ENCODE measurements at places on chromosomes 7 and 10.

GRCh38 chr10:106086391-106086790, 1078.1 kb downstream of the SORCS1 start:
- DNase-seq: no peak

- no peak for DNase-seq
Observed at GRCh38 chr7:157434231-157434630, 97.4 kb downstream of the DNAJB6 start.

- no peak for DNase-seq
Observed at GRCh38 chr10:67925449-67926005, 41.1 kb downstream of the SIRT1 start.

DNA sequence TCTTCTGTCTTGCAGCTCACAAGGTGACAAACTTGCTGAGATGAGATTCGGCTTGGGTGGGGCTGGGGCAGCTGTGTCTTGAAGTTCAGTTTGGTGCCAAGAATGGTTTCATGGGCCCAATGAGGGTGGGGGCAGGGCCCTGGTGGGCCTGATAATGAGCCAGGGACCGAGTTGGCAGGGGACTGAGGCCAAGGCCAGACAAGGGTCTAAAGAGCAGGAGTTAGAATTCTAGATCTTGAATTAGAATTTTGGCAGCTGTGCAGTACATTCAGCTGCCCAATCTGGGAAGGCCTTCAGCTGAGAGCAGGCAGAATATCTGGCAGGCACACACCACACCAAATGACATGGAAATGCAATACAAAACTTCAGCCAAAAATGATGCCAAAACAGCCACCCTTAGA, 1.5 kb upstream of the JAZF1 start:
- DNase-seq: no peak

- no peak for DNase-seq
Observed at GRCh38 chr10:33192190-33192589, 142.3 kb downstream of the NRP1 start.

GRCh38 chr7:13093160-13093559, 405.7 kb downstream of the ARL4A start:
- no peak for DNase-seq

GRCh38 chr7:131231381-131232220, 96.1 kb upstream of the MKLN1 start:
- no peak for DNase-seq

- DNase-seq: no peak
Observed at GRCh38 chr7:43479042-43479441, 103.9 kb upstream of the STK17A start.

DNA sequence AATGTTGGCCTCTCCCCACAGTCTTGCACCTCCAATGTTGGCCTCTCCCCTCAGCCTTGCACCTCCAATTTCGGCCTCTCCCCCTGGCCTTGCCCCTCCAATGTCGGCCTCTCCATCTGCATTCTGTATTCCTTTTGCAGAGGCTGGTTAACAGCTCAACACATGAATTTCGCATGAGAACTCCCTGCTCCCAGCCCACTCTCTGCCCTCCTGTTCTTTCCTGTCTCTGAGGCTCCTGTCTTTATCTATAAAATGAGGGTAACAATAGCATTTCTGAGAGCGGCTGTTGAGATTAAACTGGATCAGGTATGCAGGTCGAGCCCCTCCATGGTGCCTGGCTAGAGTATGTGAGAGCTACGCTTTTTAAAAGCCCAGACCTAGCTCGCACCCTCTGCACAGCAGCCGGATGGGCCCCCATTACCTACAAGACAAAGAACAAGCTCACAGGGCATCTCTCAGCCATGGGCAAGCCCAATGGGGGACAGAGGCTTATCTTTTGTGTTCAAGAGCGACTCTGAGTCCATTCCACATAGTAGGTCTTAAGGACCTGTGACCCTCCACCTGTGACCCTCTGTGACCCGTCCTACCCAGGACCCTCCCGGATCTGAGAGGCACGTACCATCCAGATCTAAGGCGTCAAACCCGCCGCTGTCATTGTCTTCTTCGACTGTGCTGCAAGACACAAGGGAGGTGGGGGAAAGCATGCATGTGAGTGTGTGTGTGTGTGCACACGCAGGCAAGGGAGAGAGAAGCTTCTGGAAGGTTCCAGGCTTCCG, 82.2 kb upstream of the GNA12 start:
- no peak for DNase-seq

DNA sequence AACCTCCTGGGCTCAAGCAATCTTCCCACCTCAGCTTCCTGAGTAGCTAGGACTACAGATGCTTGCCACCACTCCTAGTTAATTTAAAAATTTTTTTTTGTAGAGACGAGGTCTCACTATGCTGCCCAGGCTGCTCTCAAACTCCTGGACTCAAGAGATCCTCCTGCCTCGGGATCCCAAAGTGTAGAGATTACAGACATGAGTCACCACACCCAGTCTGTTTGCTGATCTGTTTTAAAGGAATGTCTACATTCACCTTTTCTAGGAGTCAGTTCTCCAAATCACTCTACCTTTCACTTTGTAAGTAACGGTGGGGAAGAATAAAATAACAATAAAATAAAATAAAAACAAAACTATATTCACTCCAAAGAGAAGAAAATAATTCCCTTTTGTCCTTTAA, 86.6 kb upstream of the AGBL3 start:
- DNase-seq: no peak

DNA sequence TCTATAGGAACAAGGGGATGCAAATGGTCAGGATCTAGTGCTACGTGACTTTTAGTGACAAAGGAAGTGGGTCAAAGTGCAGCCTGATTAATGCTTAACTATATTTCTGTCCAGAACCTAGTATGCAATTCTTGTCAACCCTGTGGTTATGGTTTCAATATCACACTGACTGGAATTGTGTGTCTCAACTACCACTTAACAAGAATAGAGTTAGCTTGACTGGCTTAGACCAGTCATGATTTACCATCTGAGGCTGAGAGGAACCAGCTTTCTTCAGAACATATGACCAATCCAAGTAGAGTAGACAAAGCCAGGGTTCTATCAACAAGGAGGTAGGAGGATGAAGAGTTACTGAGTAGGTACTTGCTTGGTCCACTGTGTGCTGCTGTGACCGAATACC, 54.4 kb downstream of the MYPN start:
- DNase-seq: no peak

- DNase-seq: no peak
Observed at GRCh38 chr10:21041763-21042458, 144.8 kb upstream of the NEBL start.

GRCh38 chr7:30997316-30997715, 33.6 kb downstream of the GHRHR start:
- no peak for DNase-seq

DNA sequence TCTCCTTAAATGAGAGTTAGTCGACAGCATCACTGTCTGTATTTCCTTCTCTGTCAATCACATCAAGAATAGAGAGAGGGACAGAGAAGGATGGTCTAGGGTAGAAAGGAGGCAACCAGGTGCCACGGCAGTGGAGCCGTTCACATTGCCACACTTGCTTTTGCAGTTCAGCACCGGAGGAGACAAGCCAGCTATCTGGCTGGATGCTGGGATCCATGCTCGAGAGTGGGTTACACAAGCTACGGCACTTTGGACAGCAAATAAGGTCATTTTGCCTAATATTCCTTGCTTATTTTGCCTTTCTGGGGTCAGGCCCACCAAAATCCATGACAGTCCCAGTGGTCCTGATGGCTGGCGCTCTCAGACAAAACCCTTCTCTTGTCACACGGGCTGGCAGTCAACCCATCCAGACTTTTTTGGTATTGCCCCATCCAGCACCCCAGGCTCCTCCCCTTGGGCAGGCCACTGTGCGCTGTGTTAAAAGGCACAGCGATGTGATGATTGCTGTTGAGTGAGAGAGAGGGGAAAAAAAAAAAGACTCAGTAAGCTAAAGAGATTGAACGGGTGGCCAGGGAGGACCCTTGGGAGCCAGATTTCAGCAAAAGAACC, 8.4 kb downstream of the CPA2 start:
- DNase-seq: no peak

- DNase-seq: no peak
Observed at GRCh38 chr7:157760004-157760730, 423.4 kb downstream of the DNAJB6 start.

GRCh38 chr7:25671111-25671510, 442.8 kb upstream of the NPVF start:
- no peak for DNase-seq

DNA sequence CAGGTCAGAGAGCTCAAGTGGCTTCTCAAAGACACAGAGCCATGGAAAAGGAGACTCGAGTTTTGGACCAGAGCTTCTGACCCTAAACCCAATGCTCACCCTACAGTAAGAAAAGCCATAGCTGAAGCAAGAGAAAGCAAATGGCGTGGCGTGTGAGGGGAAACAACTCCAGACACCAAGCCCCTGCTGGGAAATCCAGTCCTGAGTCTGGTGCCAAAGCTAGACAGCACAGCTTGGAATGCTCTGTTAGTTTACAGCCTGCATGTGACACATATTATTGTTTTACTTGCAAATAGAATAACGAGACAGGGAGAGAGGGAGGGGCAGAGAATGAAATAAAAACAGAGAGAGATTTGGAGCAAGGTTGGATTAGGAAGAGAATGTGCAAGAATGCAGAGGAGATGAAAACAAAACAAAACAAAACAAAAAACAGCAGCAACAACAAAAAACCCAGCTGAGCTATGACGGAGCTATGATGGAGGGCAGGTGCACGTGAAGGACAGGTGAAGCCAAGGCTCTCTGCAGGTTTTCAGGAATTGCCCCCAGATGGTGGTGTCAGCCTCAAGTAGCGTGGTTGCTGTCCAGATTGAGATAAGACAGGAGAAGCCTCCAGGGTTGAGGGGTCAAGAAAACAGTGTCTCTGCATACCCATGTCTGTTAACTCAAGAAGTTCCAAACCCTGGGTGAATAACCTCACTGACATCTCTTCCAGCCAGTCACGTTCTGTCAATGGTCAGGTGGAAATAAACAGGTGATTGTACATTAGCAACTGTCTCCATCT, 69.7 kb upstream of the LRRC18 start:
- DNase-seq: no peak

GRCh38 chr7:111364413-111364812, 197.9 kb downstream of the IMMP2L start:
- DNase-seq: no peak

- DNase-seq: no peak
Observed at GRCh38 chr7:38504684-38505083, 126.5 kb downstream of the AMPH start.

- DNase-seq: no peak
Observed at GRCh38 chr7:28488061-28488791, 75.9 kb downstream of the CREB5 start.

GRCh38 chr10:62056219-62056618, 154.7 kb downstream of the ARID5B start:
- DNase-seq: no peak

- no peak for DNase-seq
Observed at GRCh38 chr7:80026766-80027165, 107.9 kb upstream of the GNAI1 start.

- no peak for DNase-seq
Observed at GRCh38 chr10:98528805-98529183, 82.1 kb upstream of the HPS1 start.

DNA sequence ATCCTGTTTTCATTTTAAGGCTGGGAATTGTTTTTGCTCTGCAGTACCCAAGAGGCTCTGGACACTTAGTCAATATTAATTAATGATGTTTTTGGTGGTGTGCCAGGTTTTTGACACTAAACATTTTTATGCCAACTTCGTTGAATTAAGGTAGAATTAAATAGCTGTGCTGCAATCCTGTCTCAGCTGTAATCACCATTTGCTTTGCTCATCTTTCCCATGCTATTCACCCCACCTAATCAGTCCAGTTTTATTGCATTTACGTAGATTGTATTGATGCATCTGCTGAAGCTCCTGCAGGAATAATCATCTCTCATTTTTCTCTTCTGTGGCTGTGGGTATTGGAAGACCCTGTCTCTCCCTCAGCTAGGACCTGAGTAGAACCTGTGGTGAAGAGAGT, 52.6 kb upstream of the TRUB1 start:
- DNase-seq: no peak

GRCh38 chr10:31709028-31709427, 219.6 kb downstream of the ARHGAP12 start:
- DNase-seq: no peak

- DNase-seq: no peak
Observed at GRCh38 chr7:6500691-6501090, 50.6 kb downstream of the GRID2IP start.

GRCh38 chr7:44759246-44759645, 10.6 kb downstream of the ZMIZ2 start:
- no peak for DNase-seq

DNA sequence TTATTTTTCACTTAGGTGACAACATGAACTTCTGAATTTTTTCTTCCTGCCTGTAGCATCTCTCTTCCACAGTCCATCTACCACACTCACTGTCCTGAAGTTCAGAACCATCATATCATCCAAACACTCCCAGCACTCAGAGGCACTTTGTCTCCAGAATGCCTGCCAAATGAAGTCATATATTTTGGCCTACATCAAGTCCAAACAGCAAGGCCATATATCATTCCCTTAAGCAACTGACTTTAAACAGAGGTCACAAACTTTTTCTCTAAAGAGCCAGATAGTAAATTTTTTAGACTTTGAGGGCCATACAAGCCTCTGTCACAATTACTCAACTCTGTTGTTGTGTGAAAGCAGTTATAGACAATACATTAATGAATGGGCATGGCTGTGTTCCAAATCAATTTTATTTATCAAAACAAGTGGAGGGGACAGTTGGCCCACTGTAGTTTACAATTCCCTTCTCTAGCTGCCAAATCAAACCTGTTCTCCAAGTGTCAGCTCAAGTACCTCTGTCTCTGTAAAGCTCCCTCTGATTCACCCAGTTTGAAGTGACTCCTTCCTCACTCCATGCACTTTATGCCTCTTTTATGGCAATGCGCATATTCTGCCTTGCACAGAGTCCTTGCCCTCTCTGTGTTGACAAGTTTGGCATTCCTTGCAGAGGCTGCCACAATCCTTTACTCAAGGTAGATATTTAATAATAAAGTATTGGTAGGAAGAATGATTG, 305.7 kb downstream of the FZD1 start:
- DNase-seq: no peak

DNA sequence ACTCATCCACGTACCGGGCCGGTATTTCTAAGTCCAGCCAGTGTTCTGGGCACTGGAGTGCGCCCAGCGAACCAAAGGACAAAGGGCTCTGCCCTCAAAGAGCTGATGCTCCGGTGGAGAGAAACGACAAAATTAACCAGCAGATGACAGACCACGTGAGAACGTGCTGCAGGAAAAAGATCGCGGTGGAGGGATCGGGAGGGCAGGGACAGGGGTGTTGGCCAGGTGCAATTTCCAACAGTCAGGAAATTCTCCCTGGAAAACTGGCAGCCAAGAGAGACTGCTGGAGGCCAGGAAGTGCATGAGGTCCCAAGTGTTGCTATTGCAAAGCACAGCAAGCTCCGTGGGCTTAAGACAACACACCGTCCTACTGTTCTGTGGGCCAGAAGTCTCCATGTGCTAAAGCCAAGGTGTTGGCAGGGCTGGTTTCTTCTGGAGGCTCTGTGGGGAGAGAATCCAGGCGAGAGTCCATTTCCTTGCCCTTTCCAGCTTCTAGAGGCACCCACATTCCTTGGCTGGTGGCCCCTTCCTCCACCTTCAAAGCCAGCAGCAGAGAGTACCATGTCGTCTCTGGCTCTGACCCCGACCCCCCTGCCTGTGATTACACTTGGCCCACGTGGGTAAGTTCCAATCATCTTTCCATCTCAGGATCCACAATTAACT, 21.3 kb upstream of the AMZ1 start:
- no peak for DNase-seq

- no peak for DNase-seq
Observed at GRCh38 chr7:13872709-13873108, 116.8 kb downstream of the ETV1 start.
